ENCODE measurements at places on chromosomes 3 and 15.

- no peak for DNase-seq
These were observed 161.5 kb downstream of the FEZF2 start for GRCh38 chr3:62211675-62212429.

GRCh38 chr3:158104431-158104921 is 1.7 kb downstream of the SHOX2 start:
- no peak for DNase-seq

- no peak for DNase-seq
These were observed 12.2 kb upstream of the CSTA start for GRCh38 chr3:122312826-122313225.

DNA sequence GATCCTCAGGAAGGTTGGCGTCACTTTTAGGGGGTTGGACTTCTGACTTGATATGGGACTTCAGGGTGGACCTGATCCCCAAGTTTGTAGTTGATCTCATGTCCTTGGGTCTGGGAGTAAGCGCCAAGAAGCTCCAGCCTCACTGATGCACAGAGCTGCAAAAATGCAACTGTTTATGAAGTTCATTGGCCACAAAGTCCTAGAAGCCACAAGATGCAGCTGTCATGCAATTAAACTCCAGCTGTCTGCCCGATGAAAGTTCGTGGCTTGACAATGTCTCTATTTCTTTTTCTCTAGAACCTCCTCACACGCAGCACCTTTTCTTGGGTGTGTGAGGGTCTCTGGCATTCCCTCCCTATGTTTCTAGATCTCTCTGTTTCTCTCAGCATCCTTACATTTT is 9.2 kb upstream of the ACAN start:
- no peak for DNase-seq

- no peak for DNase-seq
These were observed 66.0 kb downstream of the PDZRN3 start for GRCh38 chr3:73558727-73559075.

GRCh38 chr3:147702509-147702908 is 293.3 kb downstream of the ZIC1 start:
- no peak for DNase-seq

DNA sequence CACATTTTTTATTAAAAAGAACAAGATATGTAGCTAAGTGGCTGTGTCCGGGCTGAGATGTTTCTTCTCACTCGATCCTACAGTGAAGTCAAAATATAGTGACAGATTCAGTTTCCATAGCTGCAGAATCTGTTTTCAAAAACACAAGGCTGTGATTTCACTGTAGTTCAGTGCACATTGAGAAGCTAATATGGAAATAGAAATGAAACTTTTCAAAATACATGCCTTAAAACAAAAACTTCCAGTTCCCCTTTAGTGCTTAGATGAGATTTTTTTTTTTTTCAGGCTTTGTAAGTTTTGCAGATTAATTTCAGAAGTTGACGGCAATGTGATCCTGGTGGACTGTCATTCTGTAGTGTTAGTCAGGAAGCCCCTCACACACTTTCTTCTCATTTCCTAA is 23.8 kb upstream of the TRAK1 start:
- DNase-seq, result no peak

- DNase-seq, result peak; percentile 67
These were observed 10.5 kb upstream of the EIF4A2 start for GRCh38 chr3:186772701-186773417.

GRCh38 chr3:112376241-112376911 is 43.4 kb downstream of the CD200 start:
- no peak for DNase-seq

DNA sequence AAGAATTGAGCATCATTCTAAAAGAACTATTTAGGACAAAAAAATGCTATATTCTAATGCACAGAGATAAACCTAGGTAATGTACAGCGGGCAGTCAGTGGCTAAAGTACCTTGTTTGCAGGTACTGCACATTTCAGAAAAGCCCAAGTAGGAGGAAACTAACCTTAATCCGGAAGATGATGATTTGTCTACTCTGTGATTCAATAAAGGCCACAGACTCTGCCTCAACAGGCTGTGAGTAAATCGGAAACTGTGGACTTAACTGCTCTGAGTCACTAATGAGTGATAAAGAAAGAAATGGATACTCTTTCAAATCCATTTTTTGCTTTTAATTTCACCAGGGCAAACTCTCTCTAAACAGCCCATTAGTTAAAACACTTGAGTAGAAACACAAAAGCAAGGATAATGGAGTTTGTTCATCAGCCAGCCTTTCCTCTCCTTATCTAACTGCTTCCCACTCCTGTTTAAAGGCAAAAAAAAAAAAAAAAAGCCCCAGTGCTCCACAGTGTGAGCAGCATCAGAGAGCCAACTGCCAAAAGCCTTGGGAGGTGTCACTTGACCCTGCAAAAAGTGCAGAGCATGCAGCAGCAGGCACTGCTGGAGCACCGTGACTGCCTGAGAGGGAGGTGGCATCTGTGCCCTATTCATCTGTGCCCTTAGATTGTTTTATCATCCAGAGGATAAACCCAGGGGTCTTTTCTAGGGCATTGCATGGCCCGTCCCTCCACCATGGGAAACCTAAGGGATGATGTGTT is 187.7 kb downstream of the SATB1 start:
- no peak for DNase-seq

GRCh38 chr3:123778991-123779622 is 105.0 kb downstream of the MYLK start:
- DNase-seq, result no peak

DNA sequence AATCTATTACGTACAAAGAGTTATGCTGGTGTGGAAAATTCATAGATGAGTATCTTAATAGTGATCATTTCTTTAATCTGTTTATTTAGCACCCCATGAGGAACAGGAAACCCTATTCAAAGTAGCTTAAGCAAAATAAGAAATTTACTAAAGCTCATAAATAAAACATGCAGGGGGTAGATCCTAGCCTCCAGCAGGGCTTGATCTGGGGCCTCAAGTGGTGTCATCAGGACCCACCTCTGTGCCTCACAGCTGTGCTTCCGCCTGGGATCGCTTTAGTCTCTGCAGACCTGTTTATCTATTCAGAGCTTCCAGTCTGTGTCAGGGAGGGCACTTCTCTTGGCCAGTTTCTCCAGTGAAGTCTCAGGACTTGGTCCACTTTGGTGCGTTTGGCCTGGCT is 171.0 kb upstream of the SLC24A5 start:
- DNase-seq, result no peak

DNA sequence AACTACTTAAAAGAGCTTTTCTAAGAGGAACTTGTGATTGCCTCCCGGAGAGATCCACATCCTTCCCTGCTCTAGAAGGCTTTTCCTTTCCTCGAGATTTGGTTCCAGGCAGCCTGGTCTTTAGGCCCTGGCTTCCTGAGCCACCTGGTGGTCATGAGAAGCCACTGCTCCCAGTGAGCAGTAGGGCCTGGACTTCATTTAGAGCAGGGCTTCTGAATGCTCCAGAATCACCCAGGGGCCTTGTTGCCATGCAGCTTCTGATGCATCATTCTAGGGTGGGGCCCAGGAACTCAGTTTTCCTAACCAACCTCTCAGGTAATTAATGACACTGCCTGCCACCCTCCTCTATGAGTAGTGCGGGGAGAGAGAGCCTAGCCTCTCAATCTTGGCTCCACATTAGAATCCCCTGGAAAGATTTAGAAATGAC is 29.6 kb downstream of the PSMD6 start:
- peak; percentile 42 for DNase-seq

- no peak for DNase-seq
These were observed 2.8 kb upstream of the CPNE4 start for GRCh38 chr3:132037581-132037980.

- no peak for DNase-seq
These were observed 706.6 kb downstream of the SI start for GRCh38 chr3:164371681-164372080.

- DNase-seq, result no peak
These were observed 106.3 kb upstream of the ALCAM start for GRCh38 chr3:105260385-105260784.

- DNase-seq, result peak; percentile 34
These were observed 323.5 kb downstream of the RORA start for GRCh38 chr15:60905587-60905986.

- DNase-seq, result no peak
These were observed 33.2 kb upstream of the ZDHHC23 start for GRCh38 chr3:113914646-113915045.

DNA sequence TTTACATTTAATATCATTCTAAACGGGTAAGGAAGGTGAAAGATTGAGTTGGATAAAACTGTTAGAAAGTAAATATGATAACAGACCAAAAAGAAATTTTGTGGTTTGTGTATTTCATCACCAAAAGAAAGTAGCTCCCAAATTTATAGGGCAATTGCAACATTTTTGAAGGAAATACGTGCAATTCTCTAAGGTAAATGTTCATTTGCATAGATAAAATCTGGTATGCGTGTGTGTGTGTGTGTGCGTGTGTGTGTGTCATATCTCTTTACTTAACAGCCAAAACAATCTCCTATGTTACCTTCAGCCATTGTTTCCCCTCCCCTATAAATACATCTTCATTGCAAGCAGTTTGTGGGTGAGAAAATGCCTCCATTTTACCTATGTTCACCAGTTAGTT is 208.4 kb downstream of the TNIK start:
- DNase-seq, result no peak

- DNase-seq, result no peak
These were observed 655.0 kb downstream of the EPHA3 start for GRCh38 chr3:89762405-89762804.

Measured in activated CD8-positive, alpha-beta memory T cell treated with anti-CD3 and anti-CD28 coated beads, Interleukin-2, amount 50 U/mL, for 4 hours (primary cell).